ENCODE measurements at places on chromosomes 11 and 22.

DNA sequence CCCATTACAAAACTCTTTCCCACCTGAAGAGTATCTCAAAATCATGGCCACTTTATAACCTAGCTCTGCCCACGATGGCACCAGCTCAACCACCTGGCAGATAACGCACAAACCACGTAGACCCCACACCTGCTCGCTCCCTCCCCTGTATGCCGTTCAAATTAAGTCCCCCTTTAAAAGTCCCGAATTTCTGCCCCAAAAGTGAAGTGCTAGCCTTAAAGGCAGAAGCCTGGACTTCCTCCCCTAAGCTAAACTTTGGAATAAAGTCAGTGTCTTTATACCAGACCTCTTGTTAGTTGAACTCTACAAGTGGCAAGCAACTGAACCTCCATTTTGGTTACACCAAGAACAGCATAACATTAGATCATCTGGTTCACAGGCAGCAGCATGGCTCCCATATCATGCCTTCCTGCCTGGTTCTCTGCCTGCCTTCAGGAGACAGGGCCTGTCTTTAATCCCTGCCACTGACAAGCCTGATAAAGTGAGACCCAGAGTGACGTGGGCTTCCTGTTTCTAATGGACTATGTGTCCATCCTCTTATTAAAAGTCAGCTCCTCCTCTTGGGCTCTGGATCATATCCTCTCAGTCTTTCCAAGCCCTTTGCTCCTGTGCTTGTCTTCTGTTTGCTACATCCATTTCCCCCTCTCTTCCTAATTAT, 32.6 kb upstream of the NNMT start:
- no peak for DNase-seq

DNA sequence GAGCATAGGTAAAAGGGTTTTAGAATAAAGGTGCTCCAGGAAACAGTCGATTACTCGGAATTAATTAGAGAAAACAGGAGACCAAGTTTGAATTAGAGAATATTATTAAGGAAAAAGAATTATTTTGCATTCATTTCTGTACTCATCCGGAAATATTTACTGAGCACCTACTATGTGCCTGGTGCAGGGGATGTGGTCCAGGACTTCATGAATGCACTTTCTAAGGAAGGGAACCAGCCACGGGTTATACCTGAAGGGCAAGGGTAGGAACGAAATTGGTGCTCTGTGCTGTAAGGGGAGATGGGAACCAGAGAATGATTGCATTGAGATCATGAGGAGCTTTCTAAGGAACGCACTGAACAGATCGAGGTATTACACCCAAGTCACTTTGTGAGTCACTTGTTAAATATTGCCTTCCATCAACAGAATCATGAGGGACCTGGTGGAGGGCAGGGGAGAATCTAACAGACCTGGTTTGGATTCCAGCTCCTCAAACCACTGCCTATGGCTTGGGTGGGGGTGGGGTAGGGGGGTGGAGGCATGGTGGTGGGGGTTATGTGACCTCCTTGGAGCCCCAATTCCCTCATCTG, 40.9 kb downstream of the C11orf96 start:
- DNase-seq = no peak

GRCh38 chr11:13963169-13963948, 836 bp downstream of the SPON1 start:
- DNase-seq = no peak

- DNase-seq = no peak
These were observed 203.5 kb upstream of the MTNR1B start for GRCh38 chr11:92765965-92766371.

DNA sequence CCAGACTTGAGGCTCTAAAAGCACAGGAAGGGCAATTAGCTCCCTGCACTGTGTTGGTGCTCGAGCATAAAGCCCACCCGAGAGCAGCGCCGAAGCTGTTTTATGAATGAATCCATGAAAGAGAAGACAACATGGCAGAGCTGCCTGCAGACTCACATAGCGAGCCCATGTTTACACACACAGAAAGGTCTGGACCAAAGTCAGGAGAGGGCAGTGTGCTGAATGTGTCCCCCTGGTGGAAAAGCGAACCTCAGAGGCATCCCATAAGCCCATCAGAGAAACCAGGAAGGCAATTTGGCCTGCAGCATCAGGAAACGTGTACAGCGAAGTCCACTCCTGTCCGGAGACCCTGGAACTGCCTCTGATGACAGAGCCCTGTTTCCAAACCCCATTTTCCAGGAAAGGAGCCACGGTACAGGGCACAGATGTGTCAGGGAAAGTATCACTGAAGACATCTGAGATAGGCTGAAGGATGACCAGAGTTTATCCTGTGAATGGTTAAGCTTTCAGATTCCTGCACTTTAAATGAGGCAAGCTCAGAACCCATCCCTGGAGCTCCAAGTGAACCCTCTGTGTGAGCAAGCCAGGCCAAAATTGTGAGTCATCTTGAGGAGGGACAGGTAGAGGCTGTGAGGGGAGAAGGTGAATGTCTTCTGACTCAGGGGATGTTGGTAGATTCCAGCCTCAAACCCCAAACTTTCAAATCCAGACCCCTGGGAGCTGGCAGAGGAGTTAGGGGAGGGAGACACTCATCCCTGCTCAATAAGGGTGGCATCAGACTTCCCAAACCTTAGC, 36.9 kb downstream of the CHRDL2 start:
- no peak for DNase-seq

- DNase-seq = no peak
These were observed 2.1 kb upstream of the DMC1 start for GRCh38 chr22:38572065-38572464.

DNA sequence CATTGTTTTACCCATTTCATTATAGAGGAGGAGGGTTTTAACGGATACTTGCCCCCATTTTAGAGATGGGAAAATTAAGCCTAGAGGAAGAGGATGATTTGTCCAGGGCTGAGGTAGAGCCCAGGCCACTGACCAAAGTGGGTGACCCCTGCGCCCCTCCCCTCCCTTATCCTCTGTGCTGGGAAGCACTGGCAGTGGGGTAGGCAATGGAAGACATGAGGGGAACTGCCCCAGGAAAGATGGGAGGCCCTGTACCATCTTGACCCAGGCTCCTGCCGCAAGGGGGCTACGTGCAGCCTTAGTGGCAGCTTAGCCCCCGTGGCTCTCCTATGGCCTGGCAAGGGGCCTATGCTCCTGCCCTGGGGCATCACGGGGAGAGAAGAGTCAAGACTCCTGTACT, 76.4 kb upstream of the MYOD1 start:
- DNase-seq = no peak

DNA sequence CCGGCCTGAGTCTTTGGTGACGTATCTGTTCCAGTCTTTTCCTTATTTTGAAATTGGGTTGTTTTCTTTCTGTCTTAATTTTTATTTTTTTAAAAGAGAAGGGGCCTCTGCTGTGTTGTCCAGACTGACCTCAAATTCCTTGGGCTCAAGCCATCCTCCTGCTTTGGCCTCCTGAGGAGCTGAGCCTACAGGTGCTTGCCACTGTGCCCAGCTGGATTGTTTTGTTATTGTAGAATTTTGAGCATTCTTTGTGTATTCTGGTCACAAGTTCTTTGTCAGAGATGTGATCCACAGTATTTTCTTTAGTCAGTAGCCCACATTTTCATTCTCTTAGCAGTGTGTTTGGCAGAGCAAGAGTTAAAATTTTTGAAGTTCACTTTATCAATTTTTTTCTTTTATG, 100.1 kb downstream of the ATXN10 start:
- no peak for DNase-seq

DNA sequence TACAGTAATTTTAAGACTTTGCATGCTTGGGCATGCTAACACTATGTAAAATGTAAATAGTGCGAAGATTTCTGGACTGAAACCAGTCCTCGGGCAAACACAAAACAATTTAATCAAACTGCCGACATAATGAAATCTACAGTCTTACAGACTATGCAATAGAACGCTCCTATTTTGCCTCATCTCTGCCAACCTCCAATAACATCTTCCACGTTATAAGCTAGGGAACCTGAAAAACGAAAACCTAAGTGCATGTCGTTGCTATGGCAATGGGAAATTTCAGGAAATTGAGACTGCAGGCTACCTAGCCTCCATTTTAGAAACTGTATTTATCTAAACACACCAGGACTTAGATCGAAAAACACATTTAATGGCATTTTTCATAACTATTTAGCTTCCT, 1.1 kb downstream of the CSTF3 start:
- no peak for DNase-seq

GRCh38 chr22:20787746-20788626, 14.1 kb downstream of the SERPIND1 start:
- DNase-seq = no peak

DNA sequence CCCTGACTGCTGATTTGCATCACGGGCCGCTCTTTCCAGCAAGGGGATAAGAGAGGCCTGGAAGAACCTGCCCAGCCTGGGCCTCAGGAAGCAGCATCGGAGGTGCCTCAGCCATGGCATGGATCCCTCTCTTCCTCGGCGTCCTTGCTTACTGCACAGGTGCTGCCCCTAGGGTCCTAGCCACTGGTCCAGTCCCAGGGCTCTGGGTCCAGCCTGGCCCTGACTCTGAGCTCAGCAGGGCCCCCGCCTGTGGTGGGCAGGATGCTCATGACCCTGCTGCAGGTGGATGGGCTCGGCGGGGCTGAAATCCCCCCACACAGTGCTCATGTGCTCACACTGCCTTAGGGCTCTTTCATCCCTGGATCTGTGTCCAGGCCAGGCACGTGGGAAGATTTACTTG, 7.0 kb upstream of the IGLL5 start:
- no peak for DNase-seq

- no peak for DNase-seq
These were observed 9.6 kb downstream of the OR5A2 start for GRCh38 chr11:59416613-59417012.

GRCh38 chr11:59285716-59286260, 72.9 kb upstream of the OR5AN1 start:
- DNase-seq = no peak

DNA sequence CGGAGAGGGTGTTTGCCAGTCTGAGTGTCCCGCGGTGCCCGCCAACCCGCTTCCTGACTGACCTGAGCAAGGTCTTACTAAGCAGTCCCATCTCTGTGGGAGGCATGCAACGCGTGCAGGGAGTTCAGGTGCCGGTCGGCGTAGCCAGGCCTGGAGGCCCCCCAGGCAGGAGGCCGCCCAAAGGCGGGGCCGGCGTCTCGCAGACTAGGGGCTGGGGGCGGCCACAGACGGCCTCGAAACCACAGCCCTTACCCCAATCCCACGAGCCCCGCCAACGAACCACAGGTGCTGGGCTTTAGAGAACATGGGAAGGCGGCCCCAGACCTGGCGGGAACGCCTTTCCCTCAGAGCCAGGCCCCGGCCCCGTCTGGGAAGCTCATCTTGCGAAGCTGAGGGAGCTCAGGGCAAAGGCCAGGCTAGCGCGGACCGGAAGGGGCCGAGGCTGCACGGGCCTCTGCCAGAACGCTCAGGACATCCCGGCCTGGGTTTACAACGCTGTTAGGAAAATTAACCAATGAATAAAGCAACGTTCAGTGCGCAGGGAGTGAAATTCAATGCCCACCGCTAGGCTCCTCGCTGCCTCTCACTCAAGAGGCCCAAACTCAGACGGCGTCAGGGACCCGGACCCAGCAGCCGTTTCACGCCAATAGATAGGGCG, 2.1 kb upstream of the MTFP1 start:
- DNase-seq = no peak

- no peak for DNase-seq
These were observed 31.2 kb downstream of the GAB2 start for GRCh38 chr11:78386215-78386941.

- no peak for DNase-seq
These were observed 9.8 kb downstream of the PACSIN2 start for GRCh38 chr22:43005106-43005505.

DNA sequence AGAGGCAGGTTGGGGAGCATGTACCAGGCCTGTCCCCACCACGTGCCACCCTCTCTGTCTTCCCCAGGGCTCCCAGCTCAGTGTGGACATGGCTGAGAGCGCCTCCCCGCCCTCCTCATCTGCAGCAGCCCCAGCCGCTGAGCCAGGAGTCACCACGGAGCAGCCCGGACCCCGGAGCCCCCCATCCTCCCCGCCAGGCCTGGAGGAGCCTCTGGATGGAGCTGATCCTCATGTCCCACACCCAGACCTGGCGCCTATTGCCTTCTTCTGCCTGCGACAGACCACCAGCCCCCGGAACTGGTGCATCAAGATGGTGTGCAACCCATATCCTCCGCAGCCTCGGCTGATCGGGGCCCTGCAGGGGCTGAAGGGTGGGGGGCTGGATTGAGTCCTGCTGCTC, at the start of gene CACNA1I:
Gene CACNA1I, plus strand, starts transcription at position 89 of the 400 bp plus-strand sequence. Its CDS starts 0 bp downstream, at position 89.
- DNase-seq = no peak

GRCh38 chr22:27440304-27440865, 361.2 kb downstream of the MN1 start:
- DNase-seq = no peak

DNA sequence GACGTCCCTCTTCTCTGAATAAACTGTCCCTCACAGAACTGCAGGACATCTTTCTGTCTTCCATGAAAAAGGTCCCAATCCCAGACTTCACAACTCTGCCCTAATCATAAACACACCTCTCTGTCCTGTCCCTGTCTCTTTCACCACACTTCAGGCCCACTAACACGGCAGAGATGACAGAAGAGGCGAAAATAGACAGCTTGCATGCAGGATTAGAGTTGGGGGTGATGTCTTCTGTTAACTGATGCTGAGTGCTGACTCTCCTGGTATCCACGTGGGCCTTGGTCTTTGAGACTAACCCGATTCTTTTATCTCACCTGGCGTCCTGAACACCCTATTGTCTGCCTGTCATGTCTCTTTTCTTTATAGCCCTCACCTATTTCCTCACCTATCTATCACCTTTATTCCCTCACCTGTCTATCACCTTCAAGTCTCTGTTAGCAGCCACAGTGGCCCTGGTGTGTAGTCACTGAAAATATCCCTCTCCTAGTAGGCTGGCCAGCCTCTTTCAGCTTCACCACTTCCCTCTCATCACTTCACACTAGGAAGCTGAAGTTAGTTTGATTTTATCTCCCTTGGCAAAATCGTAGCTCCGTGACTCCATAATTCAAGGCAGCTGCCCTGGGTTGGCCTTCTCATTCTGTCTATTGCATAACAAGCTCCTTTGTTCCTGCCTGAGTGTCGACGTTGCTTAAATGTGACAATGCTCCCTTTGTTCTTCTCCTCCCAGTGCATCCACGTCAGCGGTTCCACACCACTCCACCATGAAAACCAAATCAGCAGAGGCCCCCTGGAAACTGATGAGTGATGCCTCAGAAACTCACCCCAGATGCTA, 30.6 kb upstream of the DRD2 start:
- no peak for DNase-seq

GRCh38 chr11:63504933-63505586, 824 bp upstream of the LGALS12 start:
- no peak for DNase-seq

GRCh38 chr11:91219535-91219934, 996.7 kb upstream of the CHORDC1 start:
- DNase-seq = no peak

GRCh38 chr22:30574095-30574981, at the start of gene GAL3ST1:
GAL3ST1 (minus strand) TSS chr22:30574665; CDS start chr22:30557392, 17,273 bp downstream.
- DNase-seq = no peak

DNA sequence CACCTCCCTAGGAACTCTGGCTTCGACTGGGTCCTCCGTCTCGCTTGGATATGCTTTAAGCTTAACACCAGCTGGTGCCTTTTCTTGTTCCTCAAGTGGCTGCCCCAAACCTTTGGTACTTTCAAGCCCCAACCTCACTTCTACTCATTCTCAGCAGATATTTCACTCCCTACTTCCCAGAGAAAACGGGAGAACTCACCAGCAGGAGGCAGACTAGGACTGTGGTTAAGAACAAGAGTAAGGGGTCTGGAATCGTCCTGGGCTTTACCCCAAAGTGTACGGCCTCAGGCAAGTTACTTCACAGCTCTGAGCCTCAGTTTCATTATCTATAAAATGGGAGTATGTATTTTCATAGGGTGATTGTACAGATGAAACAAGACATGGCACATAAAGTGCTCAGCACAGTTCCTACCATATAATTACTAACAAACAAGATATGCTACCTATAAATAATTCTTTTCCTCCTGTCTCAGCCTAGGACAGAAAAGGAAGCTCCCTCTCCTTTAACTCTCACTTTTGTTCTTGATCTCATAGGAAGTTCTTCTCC, 37.8 kb downstream of the PAMR1 start:
- DNase-seq = no peak
